ENCODE measurements at places on chromosomes 16 and 17.

DNA sequence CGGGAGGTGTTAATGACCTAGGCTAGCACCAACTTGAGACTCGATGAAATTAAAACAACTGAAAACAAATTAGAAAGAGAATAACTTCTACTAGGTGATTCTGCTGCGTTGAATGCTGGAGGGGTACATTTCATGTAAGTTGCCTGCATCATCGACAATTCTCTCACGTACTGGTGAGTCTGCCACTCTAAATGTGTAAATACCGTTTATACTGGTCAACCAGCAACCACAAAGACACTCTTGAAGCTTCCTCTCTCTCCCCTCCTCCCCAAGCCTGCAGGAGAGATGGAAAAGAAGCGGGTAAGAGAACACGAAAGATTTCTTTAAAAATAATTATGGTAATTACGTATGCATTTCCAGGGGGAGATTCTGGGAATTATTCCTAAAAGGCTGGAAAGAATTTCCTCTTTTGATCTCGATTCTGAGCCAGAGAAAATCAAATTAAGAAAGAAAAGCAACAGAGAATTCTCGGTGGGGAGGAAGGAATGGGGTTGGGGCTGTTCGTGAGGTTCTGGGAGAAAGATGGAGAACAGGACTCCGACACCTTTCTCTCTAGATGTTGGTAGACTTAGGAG, 68.6 kb upstream of the MRTFB start:
- DNase-seq, result no peak

DNA sequence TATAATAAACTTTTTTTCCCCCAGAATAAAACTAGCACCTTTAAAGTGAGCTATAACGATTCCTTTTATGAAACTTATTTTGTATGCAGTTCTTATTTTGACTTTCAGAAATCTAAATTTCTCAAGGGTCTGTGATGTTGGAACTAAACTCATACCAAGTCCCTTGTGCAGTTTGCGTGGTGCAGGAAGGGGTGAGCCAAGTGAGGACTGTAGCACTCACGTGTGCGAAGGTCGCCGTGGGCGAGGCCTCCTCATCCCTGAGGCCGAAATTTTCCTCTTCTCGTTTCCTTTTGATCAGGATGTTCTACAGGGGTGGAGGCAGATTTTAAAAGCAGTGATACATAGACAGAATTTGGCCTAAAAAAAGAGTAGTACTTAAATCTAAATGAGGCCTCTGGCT, 73.7 kb downstream of the RPTOR start:
- DNase-seq, result no peak

GRCh38 chr17:77343031-77343800, 202.4 kb downstream of the SEC14L1 start:
- DNase-seq, result no peak

DNA sequence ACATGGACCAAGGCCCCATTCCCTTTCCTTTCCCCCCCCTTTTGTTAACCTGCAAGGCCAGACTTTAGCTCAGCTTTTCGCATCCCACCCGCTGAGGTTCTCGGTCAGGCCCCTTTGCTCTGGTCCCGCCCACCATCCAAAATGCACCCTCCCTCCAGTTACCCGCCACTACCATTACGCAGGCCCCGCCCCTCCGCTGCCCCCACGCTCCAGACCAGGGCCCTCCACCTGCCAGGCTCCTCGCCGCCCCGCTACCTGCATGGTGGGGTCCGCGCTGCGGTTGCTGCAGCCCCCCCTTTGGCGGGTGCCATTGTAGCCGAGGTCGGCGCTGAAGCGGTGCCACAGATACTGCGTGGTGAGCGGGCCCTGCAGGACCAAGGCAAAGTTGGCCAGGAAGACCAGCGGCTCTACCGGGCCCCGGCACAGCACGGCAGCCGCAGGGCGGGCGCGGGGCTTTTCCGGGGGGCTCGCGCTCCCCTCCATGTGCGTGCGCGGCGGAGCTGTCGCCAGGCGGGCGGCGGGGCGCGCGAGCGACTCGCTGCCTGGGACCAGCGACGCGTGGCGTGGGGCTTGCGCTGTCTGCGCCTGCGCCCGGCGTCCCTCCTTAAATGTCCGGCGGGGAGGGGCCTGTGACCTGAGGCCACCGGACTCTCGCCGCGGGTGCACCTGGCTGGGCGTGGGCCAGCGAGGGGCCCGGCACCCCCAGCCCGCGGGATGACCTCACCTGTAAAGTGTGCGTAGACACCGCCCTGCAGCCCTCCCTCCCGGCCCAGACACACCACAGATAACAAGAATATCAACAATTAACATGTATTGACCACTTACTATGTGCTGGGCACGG, at the start of gene SLC46A1:
TSS of gene SLC46A1 (minus strand) at position 581 of the 841 bp plus-strand sequence. CDS start at position 483, 98 bp downstream.
- DNase-seq, result peak; percentile 7

GRCh38 chr17:4215882-4216570, 47.8 kb downstream of the ANKFY1 start:
- no peak for DNase-seq

- no peak for DNase-seq
Observed at GRCh38 chr17:29757788-29758187, 135.1 kb upstream of the CORO6 start.

DNA sequence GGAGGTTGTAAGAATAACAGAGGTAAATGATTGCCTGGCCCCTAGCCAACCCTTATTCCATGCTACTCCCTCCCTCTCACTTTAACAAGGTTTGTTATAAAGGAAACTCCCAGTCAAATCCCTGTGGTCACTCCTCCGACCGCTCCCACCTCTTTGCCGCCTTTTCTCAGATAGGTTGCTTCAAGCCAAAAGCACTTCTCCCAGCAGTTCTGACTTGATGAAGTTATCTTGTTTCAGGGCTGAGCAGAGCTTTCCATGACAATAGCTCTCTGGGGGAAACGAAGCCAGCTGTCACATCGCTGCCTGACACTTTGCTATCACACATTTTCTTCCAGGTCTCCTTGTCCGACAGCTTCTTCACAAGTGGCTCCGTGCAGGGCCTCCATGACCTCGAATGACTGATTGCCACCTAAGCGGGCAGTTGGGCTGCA, 278.6 kb downstream of the HAPSTR1 start:
- no peak for DNase-seq

DNA sequence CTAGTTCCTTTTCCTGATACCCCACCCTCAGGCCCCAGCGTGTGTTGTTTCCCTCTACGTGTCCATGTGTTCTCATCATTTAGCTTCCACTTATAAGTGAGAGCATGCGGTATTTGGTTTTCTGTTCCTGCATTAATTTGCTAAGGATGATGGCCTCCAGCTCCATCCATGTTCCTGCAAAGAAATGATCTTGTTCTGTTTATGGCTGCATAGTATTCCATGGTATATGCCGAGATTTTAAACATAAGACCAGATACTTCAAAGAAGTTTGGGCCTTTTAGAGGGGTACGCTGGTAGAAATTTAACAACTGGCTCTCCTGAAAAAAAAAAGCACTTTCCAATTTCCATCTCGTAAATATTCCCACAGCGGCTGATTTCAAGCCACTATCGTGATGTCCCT, 59.8 kb downstream of the IRF8 start:
- DNase-seq, result no peak

- no peak for DNase-seq
Observed at GRCh38 chr17:51730303-51731050, 428.0 kb downstream of the CA10 start.

- no peak for DNase-seq
Observed at GRCh38 chr16:69077251-69077650, 28.2 kb upstream of the HAS3 start.

GRCh38 chr16:51845586-51846305, 694.7 kb upstream of the SALL1 start:
- no peak for DNase-seq

DNA sequence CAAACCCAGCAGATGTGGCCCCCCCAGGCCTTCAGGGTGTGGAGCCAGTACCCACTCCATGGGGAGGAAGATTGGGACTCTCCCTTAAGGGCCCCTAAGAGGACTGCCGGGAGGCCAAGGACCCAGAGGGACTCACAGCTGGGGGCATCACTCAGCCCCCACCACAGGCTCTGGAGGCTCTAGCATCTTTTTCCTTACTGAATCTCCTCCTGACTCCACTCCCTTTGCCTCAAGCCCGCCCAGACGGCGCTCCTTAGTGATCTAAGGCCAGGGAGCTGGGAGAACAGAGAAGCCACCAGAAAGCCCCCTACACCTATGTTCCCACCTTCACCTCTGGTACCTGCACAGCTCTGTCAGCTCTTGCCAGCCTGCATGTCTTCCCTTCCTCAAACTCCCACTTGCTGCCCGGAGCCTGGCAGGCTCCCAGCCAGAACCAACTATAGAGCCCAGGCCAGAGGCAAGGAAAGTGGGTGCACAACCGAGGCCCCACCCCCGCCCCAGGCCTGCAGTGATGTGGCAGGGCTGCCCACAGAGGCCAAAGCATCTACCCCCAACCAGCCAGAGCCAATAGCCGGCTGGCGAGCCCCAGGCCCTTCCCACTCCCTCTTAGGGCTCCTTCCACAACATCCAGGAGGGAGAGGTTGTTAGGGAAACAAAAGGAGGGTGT, 22.3 kb upstream of the MPO start:
- DNase-seq, result no peak

DNA sequence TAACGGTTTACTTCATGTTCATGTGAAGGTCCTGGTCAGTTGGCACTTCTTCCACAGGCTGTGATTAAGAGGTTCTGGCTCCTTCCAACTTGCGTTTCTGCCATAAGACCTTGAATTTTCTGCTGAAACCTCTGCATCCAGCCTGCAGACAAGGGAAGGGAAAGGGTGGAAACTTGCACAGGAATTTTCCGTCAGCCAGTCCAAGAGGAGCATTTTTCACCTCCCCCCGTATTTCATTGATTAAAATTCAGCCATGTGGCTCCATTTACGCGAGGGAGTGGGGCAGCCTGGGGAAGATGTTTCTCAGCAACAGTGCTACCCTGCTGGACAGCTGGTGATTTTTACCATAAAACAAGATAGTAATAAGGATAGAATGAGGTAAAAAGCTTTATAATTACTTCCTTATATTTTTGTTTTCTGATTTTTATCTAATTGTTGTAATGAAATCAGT, 101.5 kb upstream of the SMIM36 start:
- no peak for DNase-seq

GRCh38 chr17:67245073-67245693, at the start of gene HELZ:
Gene HELZ (minus strand): TSS chr17:67245196. CDS start chr17:67218804, 26,392 bp downstream.
- DNase-seq, result peak; percentile 84

- no peak for DNase-seq
Observed at GRCh38 chr16:16116841-16117240, 106.5 kb downstream of the ABCC6 start.
